ENCODE measurements at places on chromosomes 5 and 9. TPM values are rescaled to one million over a fixed set of nuclear protein-coding genes. Genes with fewer than 3 reads are reported as not detected.

Gene MARVELD2
- 0.31 TPM for total RNA-seq

Gene FCN2
- 0.18 TPM for total RNA-seq

- no peak overlapping the region for H3K4me3 ChIP-seq
- peak; percentile 39 for DNase-seq
- no peak overlapping the region for H3K27ac ChIP-seq
- H3K4me1 ChIP-seq: peaks cover 3% of the 10 kb centered on the region
These were observed 4.5 kb upstream of the MOB3B start for GRCh38 chr9:27534131-27534530.

Gene ANKRD31
- total RNA-seq: 0.27 TPM

- H3K27me3 ChIP-seq: no peaks in the 10 kb centered on the region
- peaks cover 35% of the 10 kb centered on the region for H3K4me1 ChIP-seq
- no peaks in the 10 kb centered on the region for H3K36me3 ChIP-seq
- DNase-seq: peak; percentile 96
- H3K27ac ChIP-seq: peak overlapping the region; percentile 81
These were observed 75.5 kb downstream of the SGCD start for GRCh38 chr5:156402387-156402921.

DNA sequence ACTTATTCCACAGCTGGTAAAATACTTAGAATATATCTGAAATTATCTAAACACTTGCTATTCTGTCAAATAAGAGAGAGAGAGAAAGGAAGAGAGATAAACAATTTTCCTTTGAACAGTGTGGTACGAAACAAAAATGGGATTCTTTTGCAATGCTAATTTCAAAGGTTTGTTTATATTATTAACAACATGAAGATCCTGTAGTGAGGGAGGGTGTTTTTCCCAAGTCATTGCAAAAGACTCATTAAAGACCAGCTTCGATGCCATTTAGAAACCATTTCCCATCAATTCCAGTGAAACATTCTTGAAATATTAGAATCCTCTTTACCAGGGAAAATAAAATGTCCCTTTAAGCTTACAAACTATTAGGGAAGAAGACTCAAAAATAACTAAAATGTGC lies 505.4 kb downstream of the SEMA5A start:
- no peaks in the 10 kb centered on the region for H3K4me1 ChIP-seq
- no peak overlapping the region for H3K27ac ChIP-seq
- peaks cover 8% of the 10 kb centered on the region for H3K36me3 ChIP-seq
- DNase-seq: no peak
- H3K4me3 ChIP-seq: no peak overlapping the region
- H3K27me3 ChIP-seq: no peaks in the 10 kb centered on the region

Gene PROB1
- 18.8 TPM for total RNA-seq

DNA sequence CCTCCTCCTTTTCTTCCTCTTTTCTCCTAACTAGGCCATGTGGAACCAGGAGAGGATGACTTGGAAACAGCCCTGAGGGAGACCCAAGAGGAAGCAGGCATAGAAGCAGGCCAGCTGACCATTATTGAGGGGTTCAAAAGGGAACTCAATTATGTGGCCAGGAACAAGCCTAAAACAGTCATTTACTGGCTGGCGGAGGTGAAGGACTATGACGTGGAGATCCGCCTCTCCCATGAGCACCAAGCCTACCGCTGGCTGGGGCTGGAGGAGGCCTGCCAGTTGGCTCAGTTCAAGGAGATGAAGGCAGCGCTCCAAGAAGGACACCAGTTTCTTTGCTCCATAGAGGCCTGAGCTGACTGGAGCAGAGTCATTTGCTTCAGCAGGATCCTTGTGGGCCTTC lies 13.7 kb downstream of the NUDT2 start:
- peak; percentile 96 for DNase-seq
- peaks cover 28% of the 10 kb centered on the region for H3K4me1 ChIP-seq
- H3K27ac ChIP-seq: peak overlapping the region; percentile 56

Gene OMD
- 8.9 TPM for total RNA-seq

Gene DRD1
- under 0.01 TPM for total RNA-seq

DNA sequence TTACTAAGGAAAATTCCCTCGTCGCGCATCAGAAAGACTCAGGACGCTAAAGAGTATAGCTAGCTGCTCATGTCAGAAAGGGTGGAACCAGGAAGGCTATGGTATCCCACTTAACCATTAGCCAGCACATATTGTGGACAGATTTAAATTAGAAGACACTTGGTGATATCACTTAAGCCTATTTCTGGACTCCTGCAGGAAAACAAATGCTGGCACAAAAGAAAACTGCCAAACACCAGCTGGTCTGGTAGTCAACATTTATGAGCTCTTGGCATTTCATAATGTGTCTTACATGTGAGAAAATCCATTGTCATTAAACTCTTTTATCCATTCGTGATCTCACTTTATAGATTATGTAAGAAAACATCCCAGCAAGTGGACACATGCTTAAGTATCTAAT lies 377.4 kb downstream of the PTPRD start:
- no peaks in the 10 kb centered on the region for H3K27me3 ChIP-seq
- H3K27ac ChIP-seq: no peak overlapping the region
- H3K4me1 ChIP-seq: no peaks in the 10 kb centered on the region
- no peaks in the 10 kb centered on the region for H3K36me3 ChIP-seq
- DNase-seq: no peak

Gene KIAA1958
- total RNA-seq: 3.4 TPM

DNA sequence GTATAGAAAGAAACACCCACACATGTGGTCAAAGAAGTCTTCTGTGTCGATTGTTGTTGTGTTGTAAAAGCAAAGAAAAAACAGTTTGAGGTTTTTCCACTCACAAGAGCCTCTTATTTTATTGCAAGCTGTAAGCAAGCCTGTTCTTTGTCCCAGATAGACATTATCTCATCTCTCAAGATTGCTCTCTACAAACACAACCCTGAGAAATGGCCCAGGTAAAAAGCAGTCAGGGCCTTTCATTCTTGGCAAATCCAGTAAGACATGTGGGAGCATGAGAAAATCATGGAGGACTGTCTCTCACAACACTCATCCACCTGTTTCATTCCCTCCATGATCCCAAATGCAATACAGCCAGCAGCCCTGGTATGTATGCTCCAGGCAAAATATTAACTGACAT lies 286.6 kb upstream of the POU5F2 start:
- H3K27ac ChIP-seq: no peak overlapping the region
- no peaks in the 10 kb centered on the region for H3K27me3 ChIP-seq
- H3K4me3 ChIP-seq: no peak overlapping the region

DNA sequence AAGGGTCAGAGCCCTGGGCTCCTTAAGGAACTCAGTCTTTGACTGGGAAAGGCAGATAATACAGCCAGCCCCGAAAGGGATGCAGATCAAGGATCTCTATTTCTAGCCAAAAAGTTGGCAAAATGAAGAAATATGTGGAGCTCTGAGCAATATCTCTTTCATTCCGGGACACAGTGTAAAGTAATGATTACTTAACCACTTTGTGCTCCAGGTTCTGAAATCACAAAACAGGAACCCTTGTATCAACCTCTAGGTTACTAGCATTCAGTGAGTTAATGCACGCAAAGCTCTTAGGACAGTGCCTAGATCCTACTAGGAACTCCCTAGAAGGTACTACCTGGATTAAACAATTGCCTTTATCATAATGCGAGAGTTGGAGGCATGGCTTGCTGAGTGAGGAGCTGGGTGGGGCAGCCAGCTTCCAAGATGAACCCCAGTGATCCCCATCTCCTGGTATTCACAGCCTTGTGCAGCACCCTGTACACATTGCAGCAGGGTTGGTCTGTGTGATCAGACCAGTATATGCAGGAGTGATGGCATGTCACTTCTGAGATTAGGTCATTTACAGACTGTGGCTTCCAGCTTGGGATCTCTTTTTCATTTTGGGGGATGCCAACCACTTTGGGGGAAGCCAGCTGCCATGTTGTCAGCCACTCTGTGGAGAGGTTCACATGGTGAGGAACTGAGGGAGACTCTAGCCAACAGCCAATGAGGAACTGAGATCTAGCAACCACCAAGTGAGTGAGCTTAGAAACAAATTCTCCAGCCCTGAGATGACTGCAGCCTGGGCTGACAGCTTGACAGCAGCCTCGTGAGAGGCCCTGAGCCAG lies 103.1 kb upstream of the SLC44A1 start:
- DNase-seq: peak; percentile 55
- no peaks in the 10 kb centered on the region for H3K27me3 ChIP-seq

Gene HSPB3
- total RNA-seq: 207 TPM

GRCh38 chr5:148733601-148734438 lies 79.5 kb upstream of the HTR4 start:
- peaks cover 6% of the 10 kb centered on the region for H3K4me1 ChIP-seq
- peak; percentile 82 for DNase-seq
- no peaks in the 10 kb centered on the region for H3K36me3 ChIP-seq
- no peaks in the 10 kb centered on the region for H3K27me3 ChIP-seq

DNA sequence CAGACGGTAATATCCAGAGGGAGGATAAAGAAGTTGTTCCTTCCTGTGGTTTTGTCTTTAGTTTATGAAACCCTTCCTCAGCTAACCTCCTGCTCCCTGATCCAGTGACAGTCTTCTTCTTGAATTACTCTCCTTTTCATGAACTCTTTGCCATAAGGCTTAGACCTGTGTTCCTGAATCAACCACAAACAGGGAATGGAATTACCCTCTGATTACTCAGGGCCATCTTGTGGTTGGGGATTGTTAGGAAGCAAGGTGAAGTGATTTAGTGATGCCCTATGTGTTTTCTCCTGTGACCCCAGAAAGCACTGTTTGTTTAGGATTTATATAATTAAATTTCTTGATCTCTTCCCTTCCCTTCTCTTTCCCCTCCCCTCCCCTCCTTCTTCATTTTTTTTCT lies 409.1 kb downstream of the TAF11L14 start:
- no peak overlapping the region for H3K4me3 ChIP-seq
- no peak for DNase-seq
- H3K27me3 ChIP-seq: no peaks in the 10 kb centered on the region
- no peak overlapping the region for H3K27ac ChIP-seq
- H3K36me3 ChIP-seq: no peaks in the 10 kb centered on the region
- H3K4me1 ChIP-seq: no peaks in the 10 kb centered on the region

- H3K4me3 ChIP-seq: no peak overlapping the region
- DNase-seq: no peak
- no peaks in the 10 kb centered on the region for H3K4me1 ChIP-seq
- H3K27me3 ChIP-seq: no peaks in the 10 kb centered on the region
- no peak overlapping the region for H3K27ac ChIP-seq
These were observed 36.4 kb downstream of the PARP8 start for GRCh38 chr5:50702615-50703366.

DNA sequence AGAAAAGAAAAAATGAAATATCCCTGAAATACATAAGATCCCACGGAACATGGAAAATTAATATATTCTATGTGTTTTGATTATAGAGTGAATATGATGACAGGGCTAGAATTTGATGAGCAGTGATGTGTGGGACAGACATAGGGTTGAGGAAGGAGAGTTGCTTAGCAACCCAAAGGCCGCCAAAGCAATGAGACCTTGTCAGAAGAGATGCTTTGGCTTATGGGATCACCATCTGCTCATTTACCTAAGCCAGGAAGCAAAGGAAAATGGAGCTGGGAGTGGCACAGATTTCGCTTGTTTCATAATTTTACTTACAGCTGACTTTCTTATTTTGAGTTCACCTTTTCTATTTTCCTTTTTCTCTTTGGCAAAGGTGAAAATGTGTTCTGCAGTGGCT lies 20.9 kb upstream of the HAPLN1 start:
- H3K4me3 ChIP-seq: no peak overlapping the region
- H3K4me1 ChIP-seq: no peaks in the 10 kb centered on the region
- H3K27ac ChIP-seq: no peak overlapping the region
- no peaks in the 10 kb centered on the region for H3K27me3 ChIP-seq
- H3K36me3 ChIP-seq: no peaks in the 10 kb centered on the region

- no peak overlapping the region for H3K4me3 ChIP-seq
- peak overlapping the region; percentile 62 for H3K27ac ChIP-seq
- DNase-seq: no peak
- peaks cover 3% of the 10 kb centered on the region for H3K27me3 ChIP-seq
- H3K36me3 ChIP-seq: no peaks in the 10 kb centered on the region
These were observed 9.1 kb downstream of the GFPT2 start for GRCh38 chr5:180343831-180344695.

Measured in muscle of leg (tissue), 16 donors.